ENCODE measurements at places on chromosomes 12 and 14. TPM values are rescaled to one million over a fixed set of nuclear protein-coding genes. Genes with fewer than 3 reads are reported as not detected.

DNA sequence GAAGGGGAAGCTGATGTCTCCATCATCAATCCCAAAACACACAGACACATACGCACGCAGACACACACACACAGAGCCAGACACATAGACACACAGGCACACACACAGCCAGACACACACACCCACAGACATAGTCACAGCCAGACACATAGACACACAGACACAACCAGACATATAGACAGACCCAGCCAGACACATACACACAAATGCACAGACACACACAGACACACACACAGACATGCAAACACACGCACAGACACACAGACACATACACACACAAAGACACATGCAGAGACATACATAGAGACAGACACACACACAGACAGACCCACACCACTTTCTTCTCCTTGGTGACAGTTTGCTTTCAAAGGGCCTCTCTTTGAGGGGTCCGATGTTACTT, 6.3 kb downstream of the CCDC197 start:
- no peak for DNase-seq
- no peak overlapping the region for H3K4me3 ChIP-seq
- H3K36me3 ChIP-seq: peaks cover 2% of the 10 kb centered on the region
- H3K4me1 ChIP-seq: peaks cover 30% of the 10 kb centered on the region
- H3K27me3 ChIP-seq: peaks cover 14% of the 10 kb centered on the region

NRL gene
- total RNA-seq: 3.2 TPM

GRCh38 chr12:53987787-53988230, 2.9 kb downstream of the HOXC10 start:
- no peak for DNase-seq
- H3K27ac ChIP-seq: no peak overlapping the region
- H3K27me3 ChIP-seq: peaks cover 90% of the 10 kb centered on the region
- H3K36me3 ChIP-seq: peaks cover 4% of the 10 kb centered on the region

DNA sequence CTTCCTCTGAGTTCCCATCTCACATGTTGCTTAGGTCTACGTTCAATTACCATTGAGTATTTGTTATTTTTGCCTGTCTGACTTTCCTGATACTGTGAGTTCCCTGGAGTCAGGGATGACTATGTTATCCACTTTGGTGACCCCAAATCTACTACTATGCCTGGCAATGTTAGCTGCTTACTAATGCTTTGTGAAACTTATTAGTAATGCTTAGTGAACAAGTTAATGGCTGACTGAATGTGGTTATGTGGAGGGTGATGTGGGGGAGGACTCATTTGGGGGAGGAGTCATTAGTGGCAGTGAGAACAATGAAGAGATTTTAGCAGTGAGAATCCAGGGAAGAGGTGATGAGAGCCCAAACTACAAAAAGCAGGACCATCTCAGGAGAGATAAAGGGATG, 121.6 kb downstream of the KTN1 start:
- H3K4me1 ChIP-seq: no peaks in the 10 kb centered on the region
- H3K4me3 ChIP-seq: no peak overlapping the region
- H3K36me3 ChIP-seq: peaks cover 2% of the 10 kb centered on the region
- no peaks in the 10 kb centered on the region for H3K27me3 ChIP-seq

GRCh38 chr12:108914121-108914531, 34.2 kb downstream of the DAO start:
- H3K4me3 ChIP-seq: no peak overlapping the region
- no peaks in the 10 kb centered on the region for H3K36me3 ChIP-seq
- peaks cover 4% of the 10 kb centered on the region for H3K27me3 ChIP-seq
- H3K4me1 ChIP-seq: peaks cover 3% of the 10 kb centered on the region

DNA sequence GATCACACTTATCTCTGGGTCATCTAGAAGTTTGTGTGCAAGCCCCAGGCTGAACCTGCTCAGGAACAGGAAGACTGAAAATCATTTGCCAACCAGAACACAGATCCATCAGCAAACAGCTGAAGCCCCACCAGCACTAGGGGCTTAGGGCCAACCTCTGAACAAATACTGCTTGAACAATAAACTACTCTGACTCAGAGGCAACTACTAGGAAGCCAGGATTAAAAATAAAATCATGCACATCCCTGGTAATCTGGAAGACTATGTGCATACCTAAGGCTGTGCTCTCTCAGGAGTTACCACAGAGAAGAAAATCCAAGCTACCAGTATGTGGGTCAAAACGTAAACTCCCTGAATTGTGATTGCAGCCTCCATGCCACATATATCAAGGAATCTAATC, 15.9 kb downstream of the GALNT8 start:
- DNase-seq: no peak
- H3K27ac ChIP-seq: no peak overlapping the region
- H3K36me3 ChIP-seq: peaks cover 3% of the 10 kb centered on the region
- no peak overlapping the region for H3K4me3 ChIP-seq

GRCh38 chr12:101172316-101172715, 37.7 kb downstream of the SLC5A8 start:
- H3K27ac ChIP-seq: no peak overlapping the region
- no peaks in the 10 kb centered on the region for H3K36me3 ChIP-seq
- no peak overlapping the region for H3K4me3 ChIP-seq
- no peak for DNase-seq

DNA sequence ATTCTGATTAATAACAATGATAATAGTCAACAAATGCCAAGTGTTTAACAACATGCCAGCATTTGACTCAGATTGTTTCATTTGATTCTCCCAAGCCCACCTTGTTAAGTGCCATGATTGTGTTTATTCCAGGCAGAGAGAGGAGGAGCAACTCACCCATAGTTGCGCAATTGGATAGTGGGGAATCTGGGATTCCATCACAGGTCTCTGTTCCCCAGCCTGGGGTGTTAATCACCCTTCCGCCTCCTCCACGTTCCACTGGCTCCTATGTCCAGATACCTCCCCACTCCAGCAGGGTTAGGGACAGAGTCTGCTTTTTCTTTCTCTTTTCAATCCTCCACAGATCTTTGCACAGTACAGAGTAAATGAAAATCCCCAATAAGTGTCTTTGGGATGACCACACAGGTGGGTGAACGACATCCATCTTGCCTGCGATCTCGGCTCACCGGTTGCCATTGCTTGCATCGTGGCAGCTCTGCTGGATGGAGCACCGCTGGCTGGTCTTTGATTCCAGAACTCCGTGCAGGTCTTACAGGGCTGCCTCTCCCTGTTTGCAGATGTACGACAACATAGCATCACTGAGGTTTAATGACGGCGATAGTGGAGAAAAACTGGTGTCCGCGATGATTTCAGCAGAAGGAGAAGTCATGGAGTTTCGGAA, 78.8 kb downstream of the DNAH10 start:
- H3K36me3 ChIP-seq: no peaks in the 10 kb centered on the region
- H3K4me3 ChIP-seq: no peak overlapping the region
- no peak for DNase-seq
- peaks cover 22% of the 10 kb centered on the region for H3K27me3 ChIP-seq
- H3K27ac ChIP-seq: no peak overlapping the region

DNA sequence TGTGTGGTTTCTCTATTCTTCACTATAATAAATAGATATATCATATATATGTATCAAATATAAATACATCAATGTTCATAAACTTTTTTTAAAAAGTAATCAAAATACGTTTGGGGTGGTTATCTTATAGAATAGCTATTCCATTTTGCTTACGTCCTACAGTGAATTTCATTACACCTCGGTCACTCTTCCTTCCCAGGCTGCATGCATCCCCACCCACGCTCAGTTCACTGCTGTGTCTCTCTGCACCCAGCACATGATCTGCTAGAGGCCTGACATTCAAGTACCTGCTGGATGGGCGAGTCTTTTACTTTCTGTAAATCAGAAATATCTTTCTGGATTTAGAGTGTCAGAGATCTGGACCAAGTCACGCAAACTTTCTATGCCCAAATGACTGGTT, 3.6 kb downstream of the STX2 start:
- no peaks in the 10 kb centered on the region for H3K36me3 ChIP-seq
- no peaks in the 10 kb centered on the region for H3K27me3 ChIP-seq
- no peak for DNase-seq
- H3K4me3 ChIP-seq: no peak overlapping the region
- no peak overlapping the region for H3K27ac ChIP-seq
- H3K4me1 ChIP-seq: peaks cover 32% of the 10 kb centered on the region

ANKRD33 gene
- total RNA-seq: not detected

DNAJC22 gene
- not detected for total RNA-seq

- H3K27me3 ChIP-seq: no peaks in the 10 kb centered on the region
- no peak overlapping the region for H3K4me3 ChIP-seq
- no peaks in the 10 kb centered on the region for H3K4me1 ChIP-seq
- no peak for DNase-seq
- no peaks in the 10 kb centered on the region for H3K36me3 ChIP-seq
Observed at GRCh38 chr12:87796961-87797516, 232.2 kb downstream of the C12orf50 start.

CAND1 gene
- total RNA-seq: 96.8 TPM

OAS1 gene
- 16.2 TPM for total RNA-seq

ACRBP gene
- 90.0 TPM for total RNA-seq

- peaks cover 29% of the 10 kb centered on the region for H3K4me1 ChIP-seq
- DNase-seq: peak; percentile 24
- no peaks in the 10 kb centered on the region for H3K36me3 ChIP-seq
- no peaks in the 10 kb centered on the region for H3K27me3 ChIP-seq
- peak overlapping the region; percentile 80 for H3K4me3 ChIP-seq
- H3K27ac ChIP-seq: peak overlapping the region; percentile 98
Observed at GRCh38 chr12:75977952-75978671, 53.5 kb downstream of the PHLDA1 start.

GRCh38 chr14:55448141-55448614, 7.8 kb upstream of the TBPL2 start:
- H3K27me3 ChIP-seq: peaks cover 2% of the 10 kb centered on the region
- H3K36me3 ChIP-seq: no peaks in the 10 kb centered on the region
- no peak overlapping the region for H3K27ac ChIP-seq
- DNase-seq: no peak
- no peak overlapping the region for H3K4me3 ChIP-seq

DNA sequence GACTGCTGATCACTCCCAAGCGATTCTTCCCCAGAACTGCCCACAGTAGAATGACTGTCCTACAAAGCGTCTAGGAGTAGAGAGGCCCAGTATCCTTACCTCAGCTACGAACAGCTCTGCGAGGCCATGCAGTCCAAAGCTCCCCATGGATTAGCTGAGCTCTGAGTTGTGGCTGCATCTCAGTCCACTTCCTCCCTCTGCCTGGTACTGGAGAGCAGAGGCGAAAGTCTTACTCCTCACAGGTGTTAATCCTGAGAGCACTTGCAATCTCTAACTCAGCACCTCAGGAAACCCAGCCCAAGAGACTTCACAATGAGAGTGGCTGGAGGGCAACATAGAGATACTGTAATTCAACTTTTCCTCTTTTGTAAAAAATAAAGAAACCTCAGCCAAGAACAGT, 493.1 kb downstream of the BCAT1 start:
- H3K36me3 ChIP-seq: no peaks in the 10 kb centered on the region
- H3K27ac ChIP-seq: no peak overlapping the region
- no peak overlapping the region for H3K4me3 ChIP-seq
- no peaks in the 10 kb centered on the region for H3K27me3 ChIP-seq
- DNase-seq: no peak

POTEM gene
- total RNA-seq: not detected

DNA sequence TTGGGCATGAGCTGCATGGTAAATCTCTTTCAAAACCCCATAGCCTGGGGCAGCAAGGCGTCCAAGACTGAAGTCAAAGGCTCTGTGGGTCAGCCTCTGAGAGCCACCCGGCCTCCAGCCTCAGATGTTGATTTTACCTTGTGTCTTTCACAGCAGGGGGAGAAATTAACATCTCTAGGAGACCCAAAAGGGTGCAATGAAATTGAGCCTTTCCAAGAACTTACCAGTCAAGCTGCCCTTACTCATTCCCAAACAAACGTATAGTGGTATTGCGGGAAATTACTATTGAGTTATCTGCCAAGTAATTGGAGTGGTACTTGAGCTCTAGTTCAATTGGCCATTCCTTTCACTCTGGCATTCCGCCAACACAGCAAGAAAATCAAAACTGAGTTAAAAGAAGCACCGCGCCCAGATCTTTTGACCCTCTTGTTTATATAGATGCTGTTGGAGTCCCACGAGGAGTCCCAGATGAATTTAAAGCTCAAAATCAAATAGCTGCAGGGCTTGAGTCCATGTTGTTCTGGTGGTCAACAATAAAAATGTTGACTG, 380.7 kb upstream of the SYT1 start:
- no peaks in the 10 kb centered on the region for H3K27me3 ChIP-seq
- no peak overlapping the region for H3K27ac ChIP-seq
- no peak overlapping the region for H3K4me3 ChIP-seq
- no peak for DNase-seq
- H3K36me3 ChIP-seq: no peaks in the 10 kb centered on the region

GRCh38 chr14:93970965-93971634, 5.3 kb downstream of the ASB2 start:
- peaks cover 33% of the 10 kb centered on the region for H3K4me1 ChIP-seq
- peak overlapping the region; percentile 89 for H3K4me3 ChIP-seq
- peak overlapping the region; percentile 68 for H3K27ac ChIP-seq
- H3K27me3 ChIP-seq: no peaks in the 10 kb centered on the region
- DNase-seq: no peak

GRCh38 chr14:84401631-84402030, 1128.3 kb upstream of the FLRT2 start:
- H3K36me3 ChIP-seq: no peaks in the 10 kb centered on the region
- DNase-seq: no peak
- H3K4me1 ChIP-seq: no peaks in the 10 kb centered on the region

- H3K4me1 ChIP-seq: no peaks in the 10 kb centered on the region
- H3K27me3 ChIP-seq: no peaks in the 10 kb centered on the region
- H3K27ac ChIP-seq: no peak overlapping the region
- no peak for DNase-seq
Observed at GRCh38 chr12:34358198-34358597, 335.9 kb downstream of the ALG10 start.

DNA sequence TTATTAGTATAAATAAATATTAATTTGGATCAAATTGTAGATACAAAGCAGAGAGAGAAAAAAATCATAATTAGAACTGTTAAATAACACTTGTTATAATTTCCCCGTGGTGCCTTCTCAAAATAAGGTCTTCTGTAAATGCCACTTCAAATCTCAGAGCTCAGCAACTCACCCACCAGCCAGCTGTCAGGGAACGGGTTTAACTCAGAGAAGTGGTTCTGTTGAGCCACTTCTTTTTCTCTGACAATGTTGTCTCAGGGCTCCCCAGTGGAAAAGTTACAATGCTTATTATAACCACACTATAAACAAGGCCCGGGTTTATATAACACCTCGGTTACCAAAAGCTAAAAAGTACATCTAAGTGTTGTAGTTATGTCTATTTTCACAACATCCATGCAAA, 452.6 kb downstream of the GLT1D1 start:
- H3K27ac ChIP-seq: no peak overlapping the region
- H3K4me1 ChIP-seq: no peaks in the 10 kb centered on the region
- H3K36me3 ChIP-seq: no peaks in the 10 kb centered on the region
- H3K4me3 ChIP-seq: no peak overlapping the region
- no peak for DNase-seq

All from T-helper 17 cell (primary cell).